Activated naive CD4-positive, alpha-beta T cell (primary cell): ENCODE measurements at places on chromosomes 1 and 21.

GRCh38 chr1:8477166-8477982, 159.5 kb downstream of the SLC45A1 start:
- no peak for DNase-seq

GRCh38 chr1:221418346-221418745, 323.5 kb downstream of the DUSP10 start:
- DNase-seq = no peak

- no peak for DNase-seq
Measured at GRCh38 chr1:227010645-227011044, 70.6 kb downstream of the COQ8A start.

GRCh38 chr1:15350551-15351200, 59.0 kb upstream of the EFHD2 start:
- DNase-seq = no peak

DNA sequence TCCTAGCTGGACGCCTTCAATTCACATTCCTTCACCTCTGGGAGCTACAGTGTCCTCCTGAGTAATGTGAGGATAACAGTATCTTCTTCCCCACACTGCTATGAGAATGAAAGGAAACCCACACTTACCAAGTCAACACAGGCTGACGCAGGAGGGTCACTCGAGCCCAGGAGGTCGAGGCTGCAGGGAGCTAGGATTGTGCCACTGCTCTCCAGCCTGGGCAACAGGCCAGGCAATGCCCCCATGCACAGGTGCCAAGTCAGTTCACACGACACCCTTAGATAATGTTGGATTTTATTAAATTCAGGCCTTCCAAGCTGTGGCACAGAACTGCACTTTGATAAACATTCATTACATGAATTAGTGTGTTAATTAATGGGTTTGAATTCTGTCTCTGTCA, 31.9 kb downstream of the MATN1 start:
- DNase-seq = no peak

DNA sequence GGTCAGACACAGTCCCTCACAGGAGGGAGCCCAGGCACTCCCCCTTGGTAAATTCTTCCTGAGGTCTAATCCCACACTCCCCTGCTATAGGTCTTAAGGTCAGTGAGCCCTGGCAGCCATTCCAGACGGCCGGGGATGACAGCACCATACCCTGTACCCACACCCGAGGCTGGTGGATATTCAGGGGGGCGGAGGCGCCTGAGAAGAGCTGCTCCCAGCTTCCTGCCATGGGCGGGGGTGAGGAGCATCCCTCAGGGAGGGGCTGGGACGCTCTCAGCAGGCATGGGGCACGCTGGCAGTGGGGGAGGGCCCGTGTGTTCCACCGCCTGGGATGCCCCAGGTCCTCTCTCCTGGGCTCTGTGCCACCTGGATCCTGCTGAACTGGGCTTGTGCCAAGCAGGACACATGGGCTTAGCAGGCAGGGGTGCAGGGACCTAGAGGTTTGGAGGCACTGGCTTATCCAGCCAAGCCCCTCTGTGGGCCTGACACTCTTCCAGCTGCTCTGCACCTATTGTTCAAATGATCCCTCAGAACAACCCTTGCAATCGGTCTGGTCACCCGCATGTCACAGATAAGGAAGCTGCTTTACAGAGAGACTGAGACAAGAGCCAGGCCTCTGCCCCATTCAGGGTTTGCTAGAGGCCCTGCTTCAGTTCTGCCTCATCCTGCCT, 5.7 kb upstream of the ADGRB2 start:
- no peak for DNase-seq
